Right ventricle myocardium inferior (tissue), 1 donor: ENCODE measurements at places on chromosomes 2 and 18. TPM values are rescaled to one million over a fixed set of nuclear protein-coding genes. Genes with fewer than 3 reads are reported as not detected.

Gene KCNIP3
- total RNA-seq: 8.7 TPM

Gene PRKAG3
- total RNA-seq: not detected

DNA sequence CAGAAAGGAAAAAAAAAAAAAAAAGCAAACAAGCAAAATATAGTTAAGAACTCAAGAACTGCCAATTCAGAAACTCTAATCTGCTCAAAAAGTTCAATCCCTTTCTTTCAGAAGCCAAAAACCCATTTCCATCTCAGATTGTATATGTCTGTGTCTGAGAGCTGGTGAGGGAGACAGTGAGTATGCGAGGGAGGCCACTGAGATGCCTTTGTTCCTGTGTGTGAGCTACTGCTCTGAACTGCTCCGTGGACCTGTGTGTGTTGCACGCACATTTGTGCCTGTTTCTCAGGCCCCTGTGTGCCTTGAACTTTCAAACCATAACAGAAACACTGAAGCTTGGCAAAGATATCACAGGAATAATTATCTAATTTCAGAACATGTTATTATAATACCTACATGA is 2.5 kb upstream of the PKDCC start:
- DNase-seq: no peak

GRCh38 chr2:215361211-215361875 is 49.5 kb downstream of the ATIC start:
- no peak for DNase-seq

DNA sequence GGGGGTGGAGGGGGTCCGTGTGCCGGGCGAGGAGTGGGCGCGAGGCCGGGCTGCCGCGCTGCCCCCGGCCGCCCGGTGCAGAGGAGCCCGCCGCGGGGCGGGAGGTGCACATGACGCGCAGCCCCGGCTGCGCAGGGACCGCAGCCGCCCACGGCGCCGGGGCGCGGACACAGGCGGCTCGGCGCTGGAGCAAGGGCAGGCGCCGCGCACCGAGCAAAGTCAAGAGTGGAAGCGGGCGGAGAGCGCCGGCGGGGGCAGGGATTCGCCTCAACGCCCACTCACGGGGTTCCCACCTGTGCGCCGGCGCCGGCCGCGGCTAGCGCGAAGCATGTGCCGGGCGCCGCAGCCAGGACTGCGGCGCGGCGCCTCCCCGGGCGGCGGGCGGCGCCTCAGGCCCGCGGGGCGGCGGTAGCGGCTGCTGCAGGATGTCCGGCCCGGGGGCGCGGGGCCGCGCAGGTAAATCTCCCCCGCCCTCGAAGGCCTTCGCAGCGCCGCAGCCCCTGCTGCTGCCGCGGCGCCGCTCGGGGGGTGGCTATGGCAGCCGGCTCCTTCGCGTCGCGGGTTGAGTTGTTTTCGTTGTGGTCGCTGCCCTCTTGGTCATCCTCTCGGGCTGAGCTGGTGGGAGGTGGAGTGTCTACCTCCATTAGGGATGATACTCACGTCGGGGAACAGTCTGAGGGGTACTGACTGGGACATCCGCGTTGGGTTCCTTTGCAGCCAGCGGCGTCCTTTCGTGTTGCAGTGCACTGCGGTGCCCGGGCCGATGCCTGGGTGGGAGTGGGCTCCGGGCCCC is 216.3 kb upstream of the DTNA start:
- peak; percentile 64 for DNase-seq
